ENCODE measurements at places on chromosomes 2 and 18.
A peak's percentile ranks its signal among the peaks of the same experiment; 100 is the strongest.

DNA sequence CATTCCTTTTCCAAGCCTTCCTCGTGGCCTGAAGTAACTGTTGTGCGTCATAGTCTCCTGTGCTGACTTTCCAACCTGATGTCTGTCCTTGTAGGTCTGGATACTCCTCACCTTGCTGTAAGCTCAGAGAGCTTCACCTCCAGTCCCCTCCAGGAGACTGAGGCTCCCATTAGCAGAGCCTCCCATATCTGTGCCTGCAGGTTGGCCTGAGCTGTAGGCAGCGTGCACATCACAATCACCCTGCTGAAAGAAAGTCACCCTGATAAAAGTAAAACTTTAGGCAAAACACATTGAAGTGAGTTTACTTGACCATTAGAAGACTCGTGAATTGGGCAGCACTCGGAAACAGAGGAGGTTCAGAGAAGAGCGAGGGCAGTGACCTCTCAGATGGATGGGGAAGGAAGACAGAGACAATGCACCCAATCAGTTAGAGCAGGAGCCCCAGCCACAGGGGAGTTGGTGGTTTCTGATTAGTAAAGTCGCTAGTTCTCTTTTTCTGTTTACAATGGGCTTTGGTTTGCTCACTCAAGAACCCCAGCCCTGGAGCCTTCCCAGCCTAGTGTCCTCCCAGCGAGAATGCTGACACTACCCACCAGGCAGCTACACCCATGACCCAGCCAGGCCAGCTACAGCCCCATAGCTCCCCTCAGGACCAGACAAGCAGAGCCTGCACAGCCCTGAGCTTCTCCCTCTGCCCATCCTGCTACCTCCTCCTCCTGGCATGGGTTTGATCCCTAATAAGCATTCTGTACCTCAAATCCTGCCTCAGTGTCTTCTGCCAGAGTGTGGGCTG, 12.1 kb upstream of the TPO start:
- H3K4me1 ChIP-seq: no peaks in the 10 kb centered on the region
- no peak for DNase-seq
- H3K4me3 ChIP-seq: no peak overlapping the region
- H3K36me3 ChIP-seq: no peaks in the 10 kb centered on the region

DNA sequence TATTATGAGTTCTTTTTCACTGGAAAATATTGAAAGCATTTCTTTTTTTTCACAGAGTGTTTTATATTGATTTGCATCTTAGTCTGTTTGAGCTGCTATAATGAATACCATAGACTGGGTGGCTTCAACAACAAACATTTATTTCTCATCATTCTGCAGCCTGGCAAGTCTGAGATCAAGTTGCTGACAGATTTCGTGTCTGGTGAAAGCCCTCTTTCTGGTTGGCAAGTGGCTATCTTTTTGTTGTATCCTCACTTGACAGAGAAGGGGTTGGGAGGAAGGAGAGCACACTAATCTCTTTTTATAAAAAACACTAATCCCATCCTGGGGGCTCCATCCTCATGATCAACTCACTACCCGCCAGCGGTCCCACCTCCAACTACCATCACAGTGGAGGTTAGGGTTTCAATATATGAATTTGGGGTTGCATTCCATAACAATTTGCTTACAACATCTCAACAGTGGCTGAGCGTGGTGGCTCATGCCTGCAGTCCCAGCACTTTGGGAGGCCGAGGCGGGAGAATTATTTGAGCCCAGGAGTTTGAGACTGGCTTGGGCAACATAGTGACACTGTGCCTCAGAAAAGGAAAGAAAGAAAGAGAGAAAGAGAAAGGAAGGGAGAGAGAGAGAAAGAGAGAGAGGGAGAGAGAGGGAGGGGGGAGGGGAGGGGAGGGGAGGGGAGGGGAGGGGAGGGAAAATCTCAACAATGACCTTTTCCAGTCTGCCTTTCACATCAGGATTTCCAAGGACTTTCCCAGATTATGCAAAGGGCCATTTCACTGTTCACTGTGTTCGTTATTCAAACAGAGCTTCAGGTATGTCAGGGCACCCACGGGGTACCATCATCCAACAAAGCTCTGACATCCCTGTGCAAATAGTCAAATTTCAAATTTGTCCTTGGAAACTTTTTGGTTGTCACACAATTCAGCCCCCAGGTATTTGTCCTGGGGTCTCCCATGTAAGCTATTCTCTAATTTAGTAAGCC, 111.1 kb downstream of the AP1S3 start:
- peaks cover 15% of the 10 kb centered on the region for H3K27me3 ChIP-seq
- H3K36me3 ChIP-seq: no peaks in the 10 kb centered on the region
- H3K4me1 ChIP-seq: no peaks in the 10 kb centered on the region
- no peak for DNase-seq

DNA sequence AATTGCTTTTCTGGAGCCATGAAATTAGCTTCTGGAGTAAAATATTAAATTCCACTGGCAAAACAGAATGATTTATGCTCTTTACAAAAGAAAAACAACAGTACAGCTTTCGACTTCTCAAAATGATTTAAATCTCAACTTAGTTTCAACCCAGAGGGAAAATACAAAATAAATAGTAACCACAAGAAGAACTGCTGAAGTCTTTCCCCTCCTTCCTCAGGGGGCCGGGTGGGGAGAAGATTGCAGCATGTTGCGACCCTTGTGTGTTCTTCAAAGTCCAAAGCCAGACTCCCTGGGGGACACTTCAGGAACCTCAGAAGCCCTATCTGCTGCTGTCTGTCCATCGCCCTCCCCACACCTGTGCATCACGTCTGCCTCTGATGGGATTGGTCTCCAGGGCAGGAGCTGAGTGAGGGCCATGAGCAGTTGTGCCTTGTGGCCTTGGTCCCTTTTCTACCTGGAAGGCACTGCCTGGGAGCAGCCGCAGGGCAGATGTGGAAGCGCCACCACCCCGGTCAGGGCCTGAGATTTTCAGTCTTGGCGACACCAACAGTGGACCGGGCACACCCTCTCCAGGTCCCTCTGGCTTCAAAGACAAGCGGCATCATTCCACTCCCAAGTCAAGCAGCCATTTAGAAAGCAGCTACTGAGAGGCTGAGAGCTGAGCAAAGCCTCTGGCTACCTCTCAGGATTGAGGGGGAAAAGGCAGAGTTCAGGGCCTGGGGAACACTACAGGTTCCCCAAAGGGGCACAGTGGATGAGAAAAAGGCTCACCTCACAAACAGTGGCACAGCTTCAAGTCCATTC, 210.1 kb upstream of the RAB6C start:
- H3K36me3 ChIP-seq: no peaks in the 10 kb centered on the region
- no peak overlapping the region for H3K4me3 ChIP-seq
- H3K4me1 ChIP-seq: no peaks in the 10 kb centered on the region

DNA sequence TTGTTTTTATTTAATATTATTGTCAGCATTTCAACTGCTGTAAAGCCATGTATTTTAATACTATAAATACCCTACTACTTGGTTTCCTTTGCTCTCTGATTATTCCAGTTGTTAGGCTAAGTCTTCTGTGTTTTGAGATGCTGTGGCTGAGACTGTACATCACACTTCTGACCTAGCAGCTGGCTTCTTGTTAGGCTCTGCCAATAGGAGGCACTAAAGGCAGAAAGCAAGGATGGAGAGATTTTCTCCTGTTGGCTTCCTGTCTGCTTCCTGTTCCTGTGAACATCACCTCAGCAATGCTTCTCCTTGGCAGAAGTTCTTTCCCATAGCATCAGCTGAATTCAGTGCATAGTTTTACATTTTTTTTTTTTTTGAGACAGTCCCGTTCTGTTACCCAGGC, 68.3 kb upstream of the YPEL5 start:
- H3K36me3 ChIP-seq: no peaks in the 10 kb centered on the region
- peaks cover 54% of the 10 kb centered on the region for H3K27me3 ChIP-seq
- H3K27ac ChIP-seq: no peak overlapping the region

- H3K27me3 ChIP-seq: peaks cover 11% of the 10 kb centered on the region
- H3K27ac ChIP-seq: no peak overlapping the region
- no peak for DNase-seq
- H3K4me3 ChIP-seq: no peak overlapping the region
- no peaks in the 10 kb centered on the region for H3K4me1 ChIP-seq
Measured at GRCh38 chr18:80067321-80067720, 33.1 kb downstream of the RBFA start.

GRCh38 chr18:72235422-72235821, 308.7 kb downstream of the CBLN2 start:
- H3K4me1 ChIP-seq: no peaks in the 10 kb centered on the region
- H3K36me3 ChIP-seq: no peaks in the 10 kb centered on the region
- no peak for DNase-seq
- no peak overlapping the region for H3K4me3 ChIP-seq
- H3K27me3 ChIP-seq: no peaks in the 10 kb centered on the region

DNA sequence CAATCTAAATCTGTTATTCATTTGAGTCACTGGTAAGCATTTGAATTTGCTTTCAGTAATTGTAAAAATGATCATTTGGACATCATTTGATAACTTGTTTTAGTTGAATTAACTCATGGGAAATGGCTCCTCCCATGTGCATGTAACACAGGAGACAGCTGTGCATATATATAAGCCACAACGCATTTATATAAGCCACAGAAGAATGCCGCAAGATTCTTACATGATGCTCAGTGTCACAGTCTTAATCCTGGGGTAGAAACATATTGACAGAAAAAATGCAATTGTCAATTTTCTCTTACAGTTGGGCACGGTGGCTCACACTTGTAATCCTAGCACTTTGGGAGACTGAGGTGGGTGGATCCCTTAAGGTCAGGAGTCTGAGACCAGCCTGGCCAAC, 13.3 kb upstream of the IAH1 start:
- H3K36me3 ChIP-seq: peaks cover 20% of the 10 kb centered on the region
- H3K4me3 ChIP-seq: no peak overlapping the region
- H3K27me3 ChIP-seq: no peaks in the 10 kb centered on the region

GRCh38 chr2:104854498-104855220, 744 bp downstream of the POU3F3 start:
- peak overlapping the region; percentile 82 for H3K27ac ChIP-seq
- H3K36me3 ChIP-seq: peaks cover 13% of the 10 kb centered on the region
- no peak for DNase-seq

DNA sequence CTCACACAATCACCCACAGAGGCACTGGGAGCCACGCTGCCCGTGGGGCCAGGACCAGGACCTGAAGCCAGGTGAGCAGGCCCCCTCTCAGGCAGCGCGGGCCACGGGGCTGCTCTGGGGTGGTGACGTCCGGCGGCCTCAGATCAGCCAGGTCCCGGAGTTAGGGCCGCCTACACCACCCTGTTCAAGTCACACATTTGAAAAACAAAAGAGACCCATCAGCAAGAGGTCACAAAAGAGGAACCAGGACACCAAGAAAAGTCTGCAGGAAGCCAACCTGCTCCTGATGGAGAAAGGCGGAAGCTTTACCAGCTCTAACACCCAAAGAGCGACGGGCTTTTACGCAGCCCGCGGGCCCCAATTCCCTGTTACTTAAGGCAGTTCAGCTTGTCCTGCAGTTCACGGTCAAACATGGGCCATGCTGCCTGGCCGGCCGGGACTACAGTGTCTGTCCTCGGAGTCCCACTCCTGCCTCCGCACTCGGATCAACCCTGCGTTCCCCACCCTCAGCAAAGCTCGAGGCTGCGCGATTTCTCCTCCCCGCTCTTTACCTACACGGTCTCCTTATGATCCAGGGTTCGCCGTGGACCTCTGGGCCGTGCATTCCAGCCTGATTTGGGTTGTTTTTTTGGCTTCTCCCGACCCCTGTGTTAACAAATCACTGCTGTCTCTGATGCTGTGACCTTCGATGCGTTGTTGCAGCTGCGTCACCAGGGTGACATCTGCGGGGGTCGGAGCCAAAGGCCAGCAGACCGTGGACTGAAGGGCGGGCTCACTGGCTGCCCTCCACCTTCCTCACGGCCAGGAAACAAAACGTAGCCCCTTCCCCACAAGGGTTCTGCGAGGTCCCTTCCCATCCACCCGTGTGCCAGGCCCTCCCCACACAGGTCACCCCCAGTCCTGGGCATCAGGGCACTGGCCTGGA, 31.0 kb downstream of the SNORC start:
- H3K36me3 ChIP-seq: no peaks in the 10 kb centered on the region
- H3K27ac ChIP-seq: no peak overlapping the region
- no peak for DNase-seq
- no peak overlapping the region for H3K4me3 ChIP-seq
- H3K27me3 ChIP-seq: no peaks in the 10 kb centered on the region

GRCh38 chr2:228329282-228329681, 147.8 kb upstream of the SPHKAP start:
- H3K27me3 ChIP-seq: no peaks in the 10 kb centered on the region
- H3K4me1 ChIP-seq: no peaks in the 10 kb centered on the region
- H3K27ac ChIP-seq: no peak overlapping the region
- no peaks in the 10 kb centered on the region for H3K36me3 ChIP-seq

DNA sequence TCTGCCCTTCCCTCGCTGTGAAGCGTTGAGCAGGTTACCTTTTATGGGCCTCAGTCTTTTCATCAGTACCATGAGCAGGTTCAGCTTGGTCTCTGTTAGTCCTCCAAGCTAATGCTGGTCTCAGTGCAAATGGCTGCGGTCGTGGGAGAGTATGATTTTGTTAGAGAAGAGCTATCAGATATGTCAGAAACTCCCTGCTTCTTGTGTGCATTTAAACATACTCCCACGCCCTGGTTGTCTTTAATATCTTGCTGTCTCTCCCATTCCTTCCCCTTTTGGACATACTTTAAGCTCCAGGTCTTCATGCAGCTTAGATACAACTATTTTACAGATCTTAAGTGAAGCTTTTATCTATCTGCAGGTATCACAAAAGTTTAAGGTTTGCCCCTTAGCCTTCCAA, 62.9 kb downstream of the EFR3B start:
- no peak overlapping the region for H3K4me3 ChIP-seq
- no peaks in the 10 kb centered on the region for H3K36me3 ChIP-seq
- H3K4me1 ChIP-seq: no peaks in the 10 kb centered on the region
- H3K27ac ChIP-seq: no peak overlapping the region

- H3K4me3 ChIP-seq: no peak overlapping the region
- H3K36me3 ChIP-seq: no peaks in the 10 kb centered on the region
- DNase-seq: no peak
- no peaks in the 10 kb centered on the region for H3K4me1 ChIP-seq
- no peak overlapping the region for H3K27ac ChIP-seq
Measured at GRCh38 chr2:17245906-17246305, 272.3 kb downstream of the RAD51AP2 start.

DNA sequence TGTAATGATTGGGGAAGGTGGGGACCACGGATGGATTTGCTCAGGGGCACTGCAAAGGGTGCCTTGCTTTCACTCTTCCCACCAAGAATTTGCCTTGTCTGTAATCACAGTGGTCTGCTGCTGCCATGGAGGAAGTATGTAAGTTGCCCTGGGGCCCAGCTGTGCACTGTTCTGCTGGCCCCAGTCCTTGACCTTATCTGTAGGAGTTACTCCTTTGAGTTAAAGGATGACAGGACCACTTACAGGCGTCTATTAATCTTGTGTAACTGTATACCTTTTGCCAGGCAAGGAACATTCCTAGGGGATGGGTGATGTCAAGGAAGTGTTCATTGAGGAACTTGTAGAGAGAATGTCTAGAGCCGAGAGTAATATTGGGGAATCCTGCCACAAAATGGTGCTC, 212.8 kb upstream of the LRRTM1 start:
- H3K36me3 ChIP-seq: no peaks in the 10 kb centered on the region
- no peak overlapping the region for H3K27ac ChIP-seq
- DNase-seq: no peak

DNA sequence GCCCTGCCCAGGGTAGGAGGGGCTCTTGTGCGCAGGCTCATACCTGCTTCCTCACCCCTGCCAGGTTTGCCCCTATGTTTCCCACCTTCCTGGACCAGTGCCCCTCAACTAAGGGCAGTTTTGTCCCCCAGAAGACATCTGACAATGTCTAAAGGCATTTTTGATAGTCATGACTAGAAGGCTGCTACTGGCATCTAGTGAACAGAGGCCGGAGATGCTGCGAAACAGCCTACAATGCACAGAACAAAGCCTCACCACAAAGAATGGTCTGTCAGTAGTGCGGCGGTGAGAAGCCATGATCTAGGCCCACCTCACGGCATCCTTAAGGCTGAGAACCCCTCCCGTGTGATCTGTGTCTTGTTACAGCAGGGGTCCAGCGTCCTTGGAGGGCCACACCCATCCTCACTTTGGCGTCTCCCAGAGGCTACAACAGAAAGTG, 96.0 kb downstream of the TMEM17 start:
- no peaks in the 10 kb centered on the region for H3K27me3 ChIP-seq
- DNase-seq: no peak
- peaks cover 20% of the 10 kb centered on the region for H3K36me3 ChIP-seq
- peaks cover 11% of the 10 kb centered on the region for H3K4me1 ChIP-seq
- H3K27ac ChIP-seq: no peak overlapping the region

All from central memory CD8-positive, alpha-beta T cell (primary cell).